Left renal cortex interstitium (tissue), 4 donors: ENCODE measurements at places on chromosomes 7 and 10. TPM values are rescaled to one million over a fixed set of nuclear protein-coding genes. Genes with fewer than 3 reads are reported as not detected.

The CASD1 gene
- polyA plus RNA-seq = 42.2 TPM

The EBF3 gene
- 1.2 TPM for polyA plus RNA-seq

DNA sequence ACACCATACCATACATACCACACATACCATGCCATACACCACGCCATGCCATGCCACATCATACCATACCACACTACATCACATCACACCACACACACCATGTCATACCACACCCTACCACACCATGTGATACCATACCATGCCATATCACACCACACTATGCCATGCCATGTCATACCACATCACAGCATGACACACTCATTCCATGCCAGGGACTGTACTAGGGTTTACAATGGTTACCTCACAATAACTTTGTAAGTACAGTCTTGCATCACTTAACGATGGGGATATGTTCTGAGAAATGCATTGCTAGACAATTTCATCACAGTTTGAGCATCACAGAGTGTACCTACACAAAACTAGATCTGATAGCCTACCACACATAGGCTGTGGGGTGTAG, 14.5 kb downstream of the PYROXD2 start:
- DNase-seq = no peak

- no peak for DNase-seq
Observed at GRCh38 chr7:117808910-117809705, 64.1 kb downstream of the CTTNBP2 start.

GRCh38 chr10:103812004-103812403, 43.4 kb downstream of the SH3PXD2A start:
- no peak for DNase-seq

- DNase-seq = peak; percentile 70
Observed at GRCh38 chr7:116809636-116810266, 52.6 kb upstream of the CAPZA2 start.

DNA sequence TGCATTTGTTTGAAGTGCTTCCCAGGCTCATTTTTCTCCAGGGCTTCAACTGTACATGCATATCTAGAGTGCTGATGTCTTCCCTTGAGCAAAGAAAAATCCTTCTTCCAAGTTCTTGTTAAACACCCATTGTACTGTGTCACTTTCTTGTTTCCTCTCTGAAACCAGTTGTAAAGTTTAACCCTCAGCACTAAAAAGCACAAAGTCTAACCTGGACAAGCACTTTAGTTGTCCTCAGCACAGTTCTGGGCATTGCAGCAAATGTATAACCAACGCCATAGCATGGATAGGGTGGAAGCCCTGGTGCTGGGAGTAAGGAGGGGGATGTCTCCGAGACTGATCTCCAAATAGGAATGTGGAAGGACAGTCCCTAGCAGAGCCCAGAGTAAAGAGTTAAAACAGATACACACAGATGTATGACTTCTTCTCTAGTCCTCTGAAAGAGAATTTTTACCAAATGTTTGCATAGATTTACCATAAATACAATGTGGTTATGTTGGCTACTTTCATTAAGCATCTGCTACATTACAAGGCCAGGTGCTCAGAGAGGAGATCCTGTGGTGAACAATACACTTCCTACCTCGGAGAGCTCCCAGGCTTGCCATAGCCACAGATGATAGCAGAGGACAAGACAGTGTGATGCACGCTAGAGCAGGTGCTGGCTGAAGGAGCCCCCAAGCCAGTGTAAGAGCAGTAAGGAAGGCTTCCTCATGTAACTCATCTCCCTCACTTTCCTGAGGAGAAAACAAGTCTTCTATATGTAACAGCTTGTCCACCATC, 57.0 kb downstream of the DNAJC12 start:
- DNase-seq = no peak

DNA sequence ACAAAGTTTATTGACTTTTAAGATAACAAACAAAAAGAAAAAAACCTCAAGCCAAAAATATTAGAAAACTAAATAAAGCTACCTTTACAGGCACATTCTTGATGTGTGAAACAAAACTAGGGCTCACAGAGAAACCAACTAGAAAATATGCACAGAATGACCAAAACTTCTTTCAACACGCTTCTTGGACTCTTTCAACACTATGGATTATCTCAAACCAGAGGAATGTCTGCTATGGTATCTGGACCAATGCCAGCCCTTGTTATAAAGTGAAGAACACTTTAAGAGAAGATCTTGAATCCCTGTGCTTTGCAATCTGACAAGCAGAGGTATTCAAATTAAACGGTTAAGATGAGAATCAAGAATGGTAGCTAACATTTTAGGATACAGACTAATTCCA, 76.6 kb downstream of the DNAJC1 start:
- DNase-seq = no peak

GRCh38 chr10:68981074-68981473, 7.5 kb upstream of the KIFBP start:
- DNase-seq = no peak

- DNase-seq = no peak
Observed at GRCh38 chr10:62687230-62687748, 117.2 kb upstream of the ADO start.

- DNase-seq = no peak
Observed at GRCh38 chr10:58330431-58330830, 4.4 kb upstream of the UBE2D1 start.

GRCh38 chr10:65802391-65802790, 1123.4 kb upstream of the LRRTM3 start:
- no peak for DNase-seq

The UNC5B gene
- polyA plus RNA-seq = 120 TPM

DNA sequence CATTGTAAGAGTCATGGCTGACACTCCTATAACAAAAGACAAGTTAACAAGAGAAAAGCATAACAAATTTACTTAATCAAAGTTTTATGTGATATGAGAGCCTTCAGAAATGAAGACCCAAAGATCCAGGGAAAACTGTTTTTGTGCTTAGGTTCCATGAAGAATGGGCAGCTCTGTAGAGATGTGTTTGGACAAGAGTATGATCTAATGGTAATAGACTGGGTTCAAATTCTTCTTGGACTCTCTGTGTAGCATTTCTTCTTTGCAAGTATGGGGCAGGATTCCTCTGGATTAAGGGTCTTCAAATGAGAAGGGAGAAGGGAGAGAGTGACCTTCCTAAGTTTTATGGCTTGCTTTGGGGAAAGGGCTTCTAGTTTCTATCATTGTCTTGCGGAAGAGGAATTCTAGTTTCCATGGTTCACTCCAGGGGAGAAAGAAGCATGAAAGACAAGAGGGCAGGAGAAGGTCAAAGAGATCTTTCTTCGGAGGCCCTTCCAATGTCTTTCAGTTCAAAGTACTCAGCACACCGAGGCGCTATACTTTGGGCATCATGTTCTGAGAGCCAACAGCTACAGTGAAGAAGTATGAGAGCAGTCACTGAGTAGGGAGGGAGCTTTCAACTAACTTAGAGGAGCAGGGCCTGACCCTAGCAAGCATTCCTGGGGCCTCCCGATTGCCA, 15.4 kb downstream of the IFIT3 start:
- no peak for DNase-seq

The CALHM1 gene
- polyA plus RNA-seq = 0.06 TPM
